ENCODE measurements at places on chromosomes 3 and 15. TPM values are rescaled to one million over a fixed set of nuclear protein-coding genes. Genes with fewer than 3 reads are reported as not detected.

Gene CAND2
- 0.34 TPM for polyA plus RNA-seq

Gene TEX55
- not detected for polyA plus RNA-seq

GRCh38 chr3:194265505-194265892, 85.6 kb downstream of the CPN2 start:
- DNase-seq = no peak

DNA sequence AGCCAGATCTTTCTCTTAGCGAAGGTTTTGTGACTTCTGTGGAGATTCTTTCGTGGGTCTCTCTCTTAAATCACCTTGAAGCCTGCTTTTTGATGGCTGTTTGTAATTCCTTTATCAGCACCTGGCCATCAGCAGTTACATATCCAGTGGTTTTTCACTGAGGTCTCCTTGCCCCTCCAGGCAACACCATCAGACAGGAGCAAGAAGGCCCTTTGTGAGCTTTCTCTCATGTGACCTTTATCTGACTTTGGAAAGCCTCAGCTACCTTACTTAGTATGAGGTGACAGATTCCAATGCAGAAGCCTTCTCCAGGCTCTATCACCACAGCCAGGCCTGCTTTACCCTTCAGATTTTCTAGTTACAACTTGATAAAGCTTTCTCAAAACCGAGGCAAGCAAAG, 30.0 kb upstream of the P3H2 start:
- no peak for DNase-seq

DNA sequence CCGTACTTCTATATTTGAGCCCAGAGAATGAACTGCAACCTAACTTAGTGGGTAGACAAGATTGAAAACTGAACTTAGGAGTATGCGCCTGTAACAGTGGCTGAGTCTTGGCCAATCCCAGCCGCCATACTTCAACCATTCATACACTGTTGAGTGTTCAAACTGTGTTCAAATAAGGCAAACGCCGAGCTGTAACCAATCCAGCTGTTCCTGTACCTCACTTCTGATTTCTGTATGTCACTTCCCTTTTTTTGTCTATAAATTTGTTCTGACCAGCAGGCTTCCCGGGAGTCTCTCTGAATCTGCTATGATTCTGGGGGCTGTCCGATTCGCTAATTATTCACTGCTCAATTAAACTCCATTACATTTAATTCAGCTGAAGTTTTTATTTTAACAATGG, 58.6 kb upstream of the TPM1 start:
- no peak for DNase-seq

- DNase-seq = no peak
Observed at GRCh38 chr15:77871852-77872371, 205.6 kb downstream of the TBC1D2B start.

DNA sequence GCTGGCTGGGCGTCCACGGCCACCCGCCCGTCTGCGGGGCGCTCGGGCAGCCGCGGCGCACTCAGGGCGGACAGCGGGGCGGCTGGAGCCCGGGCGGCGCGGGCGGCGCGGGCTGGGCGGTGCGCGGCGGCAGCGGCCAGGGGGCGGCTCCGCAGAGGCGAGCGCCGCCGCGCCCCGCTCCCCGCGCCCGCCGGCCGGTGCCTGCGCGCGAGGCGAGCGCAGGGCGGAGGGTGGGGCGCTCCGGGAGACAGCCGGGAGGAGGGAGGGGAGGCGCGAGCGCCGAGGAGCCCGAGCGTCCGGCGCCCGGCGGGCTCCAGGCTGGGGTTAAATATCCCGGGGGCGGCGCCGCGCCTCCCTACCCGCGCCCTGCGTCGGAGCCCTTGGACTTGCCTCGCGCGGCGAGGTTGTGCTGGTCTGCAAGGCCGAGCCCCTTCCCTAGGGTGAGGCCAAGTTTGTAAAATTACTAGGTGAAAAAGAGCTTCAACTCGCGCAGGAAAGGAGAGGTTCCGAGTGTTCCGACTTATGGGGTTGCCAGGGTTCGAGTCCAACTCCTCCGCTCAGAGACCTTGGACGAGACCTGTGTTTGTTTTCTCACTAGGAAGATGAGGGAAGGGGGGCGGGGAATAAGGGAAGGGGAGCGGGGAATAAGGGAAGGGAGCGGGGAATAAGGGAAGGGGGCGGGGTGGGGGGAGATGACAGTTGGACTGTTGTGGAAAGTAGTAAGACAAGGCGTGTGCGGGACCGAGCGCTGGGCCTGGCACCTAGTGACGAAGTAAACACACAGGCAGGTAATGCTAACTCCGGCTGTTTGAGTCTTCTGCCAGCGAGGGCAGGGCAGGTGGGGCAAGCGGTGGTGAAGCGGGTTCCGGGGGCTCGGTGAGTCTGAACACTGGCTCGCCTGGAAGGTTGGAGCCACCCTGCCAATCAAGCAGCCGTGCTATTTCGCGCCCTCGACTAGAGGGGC, at the start of gene TNFAIP8L3:
Gene TNFAIP8L3, minus strand, starts transcription at position 301 of the 964 bp plus-strand sequence. CDS start 311 bp downstream, outside the sequence.
- no peak for DNase-seq

DNA sequence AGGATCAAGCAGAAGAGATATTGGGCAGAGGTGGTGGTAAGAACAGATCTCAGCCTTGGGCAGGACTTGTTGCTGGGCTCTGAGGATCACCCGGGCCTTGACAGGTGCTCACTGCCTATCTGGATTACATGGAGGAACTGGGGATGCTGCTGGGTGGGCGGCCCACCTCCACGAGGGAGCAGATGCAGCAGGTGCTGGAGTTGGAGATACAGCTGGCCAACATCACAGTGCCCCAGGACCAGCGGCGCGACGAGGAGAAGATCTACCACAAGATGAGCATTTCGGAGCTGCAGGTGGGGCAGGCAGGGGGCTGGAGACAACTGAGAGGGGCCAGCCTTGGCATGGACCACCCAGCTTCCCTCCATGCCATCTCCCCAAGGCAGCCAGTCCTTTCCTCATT, 7.9 kb downstream of the ECE2 start:
- DNase-seq = no peak
